ENCODE measurements at places on chromosomes 4 and X. TPM values are rescaled to one million over a fixed set of nuclear protein-coding genes. Genes with fewer than 3 reads are reported as not detected.

DNA sequence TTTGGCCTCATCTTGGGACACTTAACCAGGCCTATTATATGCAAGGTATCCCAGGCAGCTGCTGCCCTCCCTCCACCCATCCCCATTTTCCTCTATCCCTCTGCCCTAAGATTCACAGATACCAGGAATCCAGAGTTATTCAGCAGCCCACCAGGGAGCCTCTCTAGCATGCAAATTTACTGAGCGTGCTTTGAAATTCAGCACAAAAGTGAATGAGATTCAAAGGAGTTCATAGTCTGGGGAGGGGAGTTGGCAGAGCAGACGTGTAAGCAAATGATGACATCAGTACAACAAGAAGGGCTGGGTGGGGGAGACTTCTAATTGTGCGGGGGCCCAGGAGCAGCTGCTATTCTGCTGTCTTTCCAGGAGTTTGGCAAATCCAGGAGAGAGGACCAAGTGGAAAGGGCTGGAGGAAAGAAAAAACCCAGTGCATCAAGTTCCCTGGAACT lies 1.7 kb upstream of the MTM1 start:
- DNase-seq: no peak

DNA sequence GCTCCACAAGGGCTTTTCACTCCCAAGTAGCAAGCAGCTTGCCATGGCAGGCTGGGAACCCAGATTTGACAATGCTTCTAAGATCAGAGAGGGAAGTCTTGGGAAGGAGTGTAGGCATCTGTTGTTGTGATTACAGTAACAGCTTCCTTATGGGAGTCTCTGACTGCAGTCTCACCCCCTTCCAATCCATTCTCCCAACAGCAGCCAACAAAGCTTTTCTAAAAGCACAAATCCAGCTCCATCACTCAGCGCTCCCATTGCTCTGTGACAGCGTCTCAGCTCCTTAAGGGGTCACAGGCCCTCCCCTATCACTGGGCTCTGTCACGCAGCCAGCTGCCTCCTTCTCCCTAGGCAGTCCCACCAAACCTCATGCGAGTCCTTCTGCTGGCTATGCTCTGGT lies 7.1 kb downstream of the IGFBP7 start:
- no peak for DNase-seq

CFI gene
- 1.6 TPM for total RNA-seq

AREG gene
- total RNA-seq: 11.6 TPM

- no peak for DNase-seq
Measured at GRCh38 chr4:83932750-83933391, 397.0 kb downstream of the GPAT3 start.
